ENCODE measurements at places on chromosomes 7 and 10.

DNA sequence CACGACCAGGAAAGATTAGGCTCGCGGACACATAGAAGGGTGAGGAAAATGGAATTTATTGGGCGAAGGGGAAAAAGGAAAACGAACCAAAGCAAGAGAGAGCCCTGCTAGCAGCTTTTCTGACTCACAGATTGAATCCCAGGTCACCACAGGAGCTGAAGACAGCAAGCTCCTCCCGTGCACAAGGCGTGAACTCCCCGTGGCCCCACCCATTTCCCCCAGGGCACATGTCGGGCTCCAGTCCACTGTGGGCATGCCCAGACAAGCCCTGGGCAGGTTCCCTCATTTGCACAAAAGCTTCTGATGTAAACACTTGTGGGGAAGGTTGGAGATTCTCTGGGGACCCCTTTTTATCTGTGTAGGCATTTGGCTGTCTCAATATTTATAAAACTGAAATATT, 582.4 kb downstream of the SUGCT start:
- no peak for DNase-seq

DNA sequence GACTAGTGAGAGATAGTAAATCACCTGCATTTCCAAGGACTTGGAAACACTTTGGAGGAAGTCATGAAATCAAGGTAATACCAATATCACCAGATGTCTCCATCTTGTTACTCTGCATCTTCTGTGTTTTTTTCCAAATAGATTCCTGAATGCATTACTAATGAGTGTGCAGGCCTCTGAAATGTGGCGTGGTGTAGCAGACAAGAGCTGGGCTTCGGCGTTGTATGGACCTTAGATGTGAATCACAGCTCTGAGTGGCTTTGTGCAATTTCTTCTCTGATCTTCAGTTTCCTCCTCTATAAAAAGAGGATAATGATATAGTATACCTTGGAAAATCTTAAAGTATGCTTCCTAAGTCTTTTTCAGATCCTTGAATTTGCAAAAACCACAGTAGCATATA, 9.6 kb upstream of the MYPN start:
- DNase-seq, result no peak

DNA sequence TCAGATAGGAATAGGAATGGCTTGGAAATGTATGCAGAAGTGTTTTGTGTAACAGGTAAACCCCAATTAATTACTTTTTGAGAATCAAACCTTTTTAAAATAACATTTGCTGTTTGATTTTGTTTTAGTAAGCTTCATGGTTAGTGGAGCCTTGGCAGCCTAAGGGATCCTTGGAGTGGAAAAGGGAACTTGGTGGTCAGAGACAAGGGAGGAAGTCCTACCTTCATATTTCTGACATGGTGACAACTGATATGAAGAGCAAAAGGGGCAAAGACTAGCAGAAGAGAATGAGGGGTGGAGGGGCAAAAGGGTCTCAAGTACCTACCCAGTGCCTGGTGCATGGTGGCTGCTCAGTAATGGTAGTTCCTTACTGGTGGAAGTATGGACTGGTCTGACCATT, 32.3 kb downstream of the AHCYL2 start:
- DNase-seq, result no peak

DNA sequence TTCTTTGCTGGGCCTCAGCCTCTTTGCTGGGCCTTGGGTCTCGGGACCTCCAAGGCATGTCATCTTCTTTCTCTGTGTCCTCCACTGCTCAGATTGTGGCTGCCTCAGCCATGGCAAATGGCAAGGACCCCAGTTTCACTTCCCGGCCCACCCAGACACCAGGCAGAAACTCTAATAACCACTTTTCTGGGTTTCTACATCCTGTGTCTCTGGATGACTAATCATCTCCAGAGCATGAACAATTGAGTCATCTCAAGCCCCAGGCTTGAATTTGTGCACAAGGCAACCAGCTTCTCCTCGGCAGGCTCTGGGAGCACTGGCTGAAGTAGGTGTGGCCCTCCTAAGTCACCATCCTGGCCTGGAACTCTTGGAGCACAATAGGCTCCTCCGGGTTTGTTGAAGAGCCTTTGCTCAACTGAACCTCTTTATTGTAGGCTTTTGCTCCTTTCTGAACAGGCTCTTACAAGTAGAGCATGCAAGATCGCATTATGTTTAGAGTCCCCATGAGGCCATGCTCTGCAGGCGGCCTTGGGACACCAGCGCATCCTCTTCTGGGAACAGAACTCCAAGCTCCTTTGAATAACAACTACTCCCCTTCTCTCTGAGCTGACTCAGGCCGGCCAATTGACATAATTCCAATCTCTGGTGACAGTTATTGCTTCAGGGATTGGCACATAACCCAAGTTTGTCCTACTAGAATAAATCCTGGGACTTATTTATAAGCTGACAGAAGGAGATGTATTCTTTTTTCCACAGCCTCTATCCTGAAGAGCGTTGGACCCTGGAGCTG, 218.1 kb downstream of the WDR11 start:
- DNase-seq, result no peak

DNA sequence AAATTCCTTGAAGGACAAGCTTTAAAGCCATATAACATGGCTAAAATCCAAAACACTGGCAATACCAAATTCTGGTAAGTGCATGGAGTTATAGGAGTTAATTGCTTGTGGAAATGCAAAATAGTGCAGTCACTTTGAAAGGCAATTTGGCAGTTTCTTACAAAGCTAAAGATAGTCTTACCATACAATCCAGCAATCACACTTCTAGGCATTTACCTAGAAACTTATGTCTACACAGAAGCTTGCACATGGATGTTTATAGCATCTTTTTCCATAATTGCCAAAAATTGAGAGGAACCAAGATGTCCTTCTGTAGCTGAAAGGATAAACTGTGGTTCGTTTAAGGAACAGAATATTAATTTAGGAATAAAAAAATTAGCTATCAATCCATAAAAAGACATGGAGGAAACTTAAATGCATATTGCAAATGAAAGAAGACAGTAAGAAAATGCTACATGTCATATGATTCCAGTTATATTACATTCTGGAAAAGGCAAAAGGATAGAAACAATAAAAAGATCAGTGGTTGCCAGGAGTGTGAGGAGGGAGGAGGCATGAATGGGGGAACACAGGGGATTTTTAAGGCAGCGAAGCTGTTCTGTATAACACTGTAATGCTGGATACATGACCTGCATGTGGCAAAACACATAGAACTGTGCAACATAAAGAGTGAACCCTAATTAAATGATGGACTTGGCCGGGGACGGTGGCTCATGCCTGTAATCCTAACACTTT, 51.9 kb downstream of the GNAT3 start:
- DNase-seq, result no peak

GRCh38 chr7:108026116-108026515, 23.2 kb upstream of the LAMB1 start:
- no peak for DNase-seq

- DNase-seq, result no peak
Measured at GRCh38 chr7:8724080-8724718, 290.8 kb downstream of the NXPH1 start.

- DNase-seq, result no peak
Measured at GRCh38 chr10:27297844-27298521, 57.4 kb upstream of the ACBD5 start.

DNA sequence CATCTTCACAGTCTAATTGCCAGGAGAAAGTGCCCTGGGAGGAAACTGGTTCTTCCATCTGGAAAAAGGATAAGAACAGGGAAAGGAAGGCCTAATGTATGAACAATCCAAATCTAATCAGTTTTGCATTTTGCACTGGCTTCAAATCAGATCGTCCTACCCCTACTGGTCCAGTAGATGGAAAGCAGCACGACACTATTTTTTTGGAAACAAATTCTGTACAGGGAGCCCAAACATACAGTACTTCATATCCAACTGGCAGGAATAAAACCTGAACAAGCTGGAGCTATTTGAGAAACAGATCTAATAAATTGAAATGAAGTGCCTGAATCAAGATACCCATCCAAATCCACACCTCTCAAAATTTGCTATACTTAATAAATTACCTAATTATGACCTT, 36.5 kb downstream of the ETV1 start:
- DNase-seq, result no peak
